Activated naive CD4-positive, alpha-beta T cell (primary cell): ENCODE measurements at places on chromosomes 7 and 10.

DNA sequence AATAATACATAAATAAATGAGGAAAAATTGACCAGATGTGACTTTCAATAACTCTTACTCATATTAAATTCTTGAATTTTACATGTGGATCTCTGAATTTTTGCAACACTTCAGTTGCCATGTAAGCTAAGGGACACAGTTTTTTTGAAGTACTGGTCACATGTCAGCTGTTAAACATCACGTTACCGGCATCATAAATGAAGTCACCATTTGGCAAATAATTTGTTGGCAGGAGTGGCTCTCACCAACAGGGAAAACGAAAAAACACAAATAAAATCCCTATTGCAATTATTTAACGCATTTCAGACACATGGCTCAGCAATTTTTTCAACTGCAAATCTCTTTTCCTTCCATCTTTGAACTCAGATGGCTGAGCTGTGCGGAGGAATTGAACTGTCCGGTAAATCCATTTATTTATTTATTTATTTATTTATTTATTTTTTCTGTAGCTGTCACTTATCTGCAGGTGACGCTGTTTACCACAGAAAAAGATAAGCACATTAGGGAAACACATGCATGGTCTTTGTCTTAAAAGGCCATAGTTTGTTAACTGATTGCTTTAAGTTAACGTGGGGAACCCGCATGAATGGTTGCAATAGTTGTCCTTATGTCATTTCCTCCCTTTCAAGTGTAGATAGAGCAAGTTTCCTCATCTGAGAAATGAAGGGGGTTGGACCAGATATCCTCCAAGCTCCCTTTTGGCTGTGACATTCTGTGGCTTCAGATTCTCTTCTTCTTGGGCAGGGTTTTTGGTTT is 64.7 kb upstream of the JAZF1 start:
- DNase-seq = no peak

- no peak for DNase-seq
Observed at GRCh38 chr7:37287131-37287855, 161.4 kb downstream of the ELMO1 start.

- DNase-seq = no peak
Observed at GRCh38 chr10:6091630-6092029, 2.8 kb downstream of the RBM17 start.

GRCh38 chr10:12241810-12242529 is 46.0 kb downstream of the CDC123 start:
- no peak for DNase-seq

GRCh38 chr10:131870411-131870810 is 30.4 kb upstream of the PPP2R2D start:
- no peak for DNase-seq

DNA sequence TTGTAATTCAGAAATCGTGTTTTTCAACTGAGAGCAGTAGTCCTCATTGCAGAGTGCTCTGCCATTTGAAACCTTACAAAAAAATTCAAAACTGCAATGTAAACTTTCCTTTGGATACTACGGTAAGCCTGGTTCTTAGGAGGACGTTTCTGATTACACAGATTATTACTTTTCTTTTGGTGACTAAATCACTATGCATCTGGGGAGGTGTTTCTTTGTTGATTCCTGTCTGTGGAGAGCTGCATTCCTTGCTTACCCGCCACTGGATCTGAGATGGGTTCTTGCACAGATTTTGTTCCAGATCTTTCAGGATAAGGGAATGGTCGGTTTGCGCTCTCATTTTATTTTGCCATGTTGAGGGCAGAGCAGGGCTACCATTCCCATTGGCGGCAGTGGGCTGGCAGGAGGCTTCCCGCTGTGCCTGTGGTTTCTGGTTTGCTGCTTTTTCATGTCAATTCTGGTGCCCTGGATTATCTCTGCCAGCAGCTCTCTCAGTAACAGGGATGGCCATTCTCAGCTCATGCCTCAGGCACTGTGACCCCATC is 485.1 kb downstream of the GLRX3 start:
- no peak for DNase-seq

DNA sequence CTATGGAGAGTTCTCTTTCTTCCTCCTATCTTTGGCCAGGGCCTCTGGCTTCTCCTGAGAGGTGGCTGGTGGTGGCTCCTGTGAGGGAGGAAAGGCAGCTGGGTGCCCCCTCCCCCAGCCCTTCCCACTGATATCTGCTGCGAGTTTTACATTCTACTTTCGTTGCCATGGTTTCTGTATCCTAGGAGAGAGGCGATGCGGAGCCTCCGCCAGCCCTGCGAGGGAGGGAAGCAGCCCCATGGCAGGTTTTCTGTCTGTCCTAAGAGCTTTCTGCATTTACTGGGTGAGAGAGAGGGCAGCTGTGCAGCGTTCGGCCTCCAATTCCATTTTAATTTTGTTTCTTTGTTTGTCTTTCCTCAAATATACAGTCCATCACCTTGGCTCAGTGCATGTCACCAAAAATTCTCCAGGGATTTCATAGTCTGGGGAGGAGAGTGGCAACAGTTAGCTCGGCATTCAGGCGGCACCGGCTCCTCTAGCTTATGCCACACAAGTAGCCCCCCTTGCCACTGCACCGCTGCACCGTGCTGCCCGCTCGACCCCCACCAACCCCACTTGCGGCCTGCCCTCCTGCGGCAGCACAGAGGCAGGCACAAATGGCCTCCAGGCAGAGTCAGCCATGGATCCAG is 20.4 kb downstream of the DNAJB12 start:
- no peak for DNase-seq
